ENCODE measurements at places on chromosomes 16 and 17.

DNA sequence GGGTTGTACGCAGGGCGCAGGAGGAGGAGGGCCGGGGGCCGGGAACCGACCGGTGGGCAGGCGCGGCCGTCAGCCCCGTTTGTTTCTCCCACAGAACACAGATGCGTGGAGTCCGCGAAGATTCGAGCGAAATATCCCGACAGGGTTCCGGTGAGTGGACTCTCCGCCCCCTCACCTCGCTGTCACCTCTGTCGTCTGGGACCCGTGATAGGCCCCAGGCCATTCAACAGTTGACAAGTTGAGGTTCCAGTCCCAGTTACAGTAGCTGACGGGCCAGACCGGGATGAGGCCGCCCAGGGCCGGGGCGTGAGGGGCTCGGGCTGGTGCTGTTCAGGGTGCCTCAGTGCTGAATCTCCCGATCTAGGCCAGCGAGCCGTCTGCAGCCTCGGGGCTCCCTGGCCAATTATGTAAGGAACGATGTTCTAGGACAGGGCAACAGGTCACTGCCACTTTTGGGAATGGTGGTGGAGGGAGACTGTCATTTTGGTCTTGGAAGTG lies 628 bp downstream of the GABARAPL2 start:
- DNase-seq: no peak

- DNase-seq: no peak
These were observed 78.5 kb downstream of the MRC2 start for GRCh38 chr17:62705778-62706597.

DNA sequence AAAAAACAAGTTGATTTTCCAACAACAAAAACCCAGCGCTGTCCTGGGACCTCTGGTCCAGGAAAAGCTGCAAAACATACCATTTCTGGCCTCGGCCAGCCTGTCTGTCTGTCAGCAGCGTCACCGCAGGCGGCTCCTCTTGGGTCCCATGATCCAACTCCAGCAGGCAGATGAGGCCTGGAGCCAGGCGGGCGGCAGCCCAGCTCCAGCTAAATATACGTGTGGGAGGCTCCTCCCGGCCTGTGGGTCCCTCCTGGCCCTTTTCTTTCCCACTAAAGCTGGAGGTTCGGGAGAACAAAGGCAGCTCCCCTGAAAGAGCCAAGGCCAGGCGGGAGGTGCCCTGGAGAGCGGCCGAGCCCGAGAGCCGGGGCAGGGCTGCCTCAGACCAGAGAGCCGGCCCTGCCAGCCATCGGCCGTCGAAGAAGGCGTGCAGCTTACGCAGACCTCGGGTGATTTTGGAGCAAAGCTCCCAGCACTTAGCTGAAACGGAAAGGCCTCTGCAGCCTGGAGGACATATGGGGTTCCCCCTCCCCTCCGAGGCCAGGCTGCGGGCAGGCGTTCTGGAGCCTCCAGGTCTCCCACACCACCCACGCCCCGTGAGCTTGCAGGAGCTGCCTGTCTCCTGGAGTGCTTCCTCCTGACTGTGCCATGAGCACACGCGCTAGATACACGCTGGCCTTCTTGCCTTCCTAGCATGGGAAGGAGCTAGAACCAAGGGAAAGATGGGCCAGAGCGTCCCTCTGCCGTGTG lies 19.9 kb upstream of the JPH3 start:
- no peak for DNase-seq

DNA sequence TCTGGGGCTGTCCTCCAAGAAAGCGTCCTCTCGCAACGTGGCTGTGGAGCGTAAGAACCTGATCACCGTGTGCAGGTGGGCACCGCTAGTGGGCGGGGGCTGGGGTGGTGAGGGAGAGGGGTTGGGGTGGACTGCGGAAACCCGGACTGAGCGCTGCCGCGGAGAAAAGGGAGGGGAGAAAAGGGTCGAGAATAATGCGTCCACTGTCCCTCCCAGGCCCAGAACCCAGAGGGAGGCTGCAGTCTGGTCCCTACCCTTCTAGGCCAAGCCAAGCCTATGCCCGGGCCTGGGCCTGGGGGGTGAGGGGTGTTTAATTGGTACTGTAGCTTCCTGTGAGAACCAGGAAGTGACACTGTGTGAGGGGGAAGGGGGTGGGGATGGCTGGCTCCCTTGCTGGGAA lies 464 bp downstream of the RUNDC3A start:
- no peak for DNase-seq

GRCh38 chr17:77101521-77102410 lies 39.0 kb upstream of the SEC14L1 start:
- DNase-seq: no peak

DNA sequence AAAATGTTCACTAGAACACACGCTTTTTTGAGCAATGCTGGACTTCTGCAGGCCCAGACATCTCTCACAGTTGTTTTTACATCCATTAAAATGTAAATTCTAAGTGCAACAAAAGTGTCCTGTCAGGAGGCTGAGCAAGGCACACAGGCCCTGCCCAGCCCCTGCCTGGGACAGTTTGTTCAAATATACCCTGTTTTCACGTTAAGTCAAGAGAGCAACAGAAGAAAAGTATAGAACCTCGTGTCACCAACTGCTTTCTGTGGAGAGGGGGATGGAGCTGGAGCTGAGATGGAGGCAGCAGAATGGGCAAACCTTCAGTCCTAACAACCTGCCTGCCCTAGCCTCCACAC lies 4.3 kb upstream of the HOXB2 start:
- no peak for DNase-seq

GRCh38 chr16:66848172-66848571 lies 4.0 kb downstream of the CA7 start:
- no peak for DNase-seq

GRCh38 chr17:82808006-82808405 lies 31.8 kb downstream of the ZNF750 start:
- no peak for DNase-seq

GRCh38 chr17:38361694-38362465 lies 10.2 kb downstream of the SOCS7 start:
- DNase-seq: no peak

DNA sequence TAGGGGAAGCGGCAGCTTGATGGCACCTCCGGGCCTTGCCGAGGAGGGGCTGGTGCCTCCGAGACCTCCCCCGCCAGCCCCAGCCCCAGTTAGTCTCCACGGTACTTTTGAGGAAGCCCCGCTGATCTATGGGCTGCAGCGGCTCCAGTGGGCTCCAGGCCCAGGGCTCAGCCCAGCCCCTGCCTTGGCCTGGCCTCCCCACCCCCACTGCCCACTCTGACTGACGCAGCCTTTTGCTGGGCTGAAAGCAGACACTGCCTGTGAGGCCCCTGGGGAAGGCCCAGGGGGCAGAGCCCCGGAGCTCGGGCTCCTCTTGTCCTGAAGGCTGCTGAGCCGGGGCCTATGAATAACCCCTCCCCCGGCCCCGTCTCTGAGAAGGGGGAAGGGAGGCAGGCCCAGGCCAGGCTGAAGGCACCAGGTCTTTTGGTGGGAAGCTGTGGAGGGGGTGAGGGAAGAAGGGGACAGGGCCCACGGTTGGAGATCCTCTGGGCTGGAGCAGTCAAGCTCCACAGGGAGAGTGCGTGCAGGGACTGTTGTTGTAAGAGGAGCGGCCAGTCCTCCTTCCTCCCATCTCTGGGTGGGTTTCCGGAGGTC lies 7.5 kb upstream of the SMTNL2 start:
- no peak for DNase-seq

DNA sequence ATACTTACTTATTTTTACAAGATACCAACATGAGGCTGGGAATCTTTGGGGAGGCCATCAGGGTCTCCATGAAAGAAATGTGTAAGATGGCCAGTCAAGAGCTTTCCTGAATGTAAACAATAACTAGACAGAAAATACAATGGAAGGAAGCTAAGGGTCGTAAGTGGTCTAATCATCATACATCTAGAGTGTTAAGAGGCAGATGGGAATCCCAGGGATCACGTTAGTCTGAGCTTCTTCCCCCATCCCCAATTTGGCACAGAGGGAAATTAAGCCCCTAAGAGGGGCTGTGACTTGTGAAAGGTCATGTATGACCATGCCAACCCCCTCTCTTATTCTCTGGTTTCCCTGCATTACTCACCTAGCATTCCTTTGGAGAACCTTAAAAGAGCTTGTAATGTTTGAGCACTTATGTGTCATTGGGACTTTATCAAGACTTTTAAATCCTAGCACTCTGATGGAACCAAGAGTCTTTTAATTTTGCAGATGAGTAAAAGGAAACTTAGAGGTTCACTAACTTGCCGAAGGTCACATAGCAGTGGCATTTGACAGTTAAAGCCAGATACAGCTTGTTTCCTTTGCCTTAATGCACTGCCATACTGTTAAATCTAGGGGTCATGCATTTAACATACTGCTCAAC lies 46.1 kb downstream of the DCUN1D3 start:
- DNase-seq: no peak

DNA sequence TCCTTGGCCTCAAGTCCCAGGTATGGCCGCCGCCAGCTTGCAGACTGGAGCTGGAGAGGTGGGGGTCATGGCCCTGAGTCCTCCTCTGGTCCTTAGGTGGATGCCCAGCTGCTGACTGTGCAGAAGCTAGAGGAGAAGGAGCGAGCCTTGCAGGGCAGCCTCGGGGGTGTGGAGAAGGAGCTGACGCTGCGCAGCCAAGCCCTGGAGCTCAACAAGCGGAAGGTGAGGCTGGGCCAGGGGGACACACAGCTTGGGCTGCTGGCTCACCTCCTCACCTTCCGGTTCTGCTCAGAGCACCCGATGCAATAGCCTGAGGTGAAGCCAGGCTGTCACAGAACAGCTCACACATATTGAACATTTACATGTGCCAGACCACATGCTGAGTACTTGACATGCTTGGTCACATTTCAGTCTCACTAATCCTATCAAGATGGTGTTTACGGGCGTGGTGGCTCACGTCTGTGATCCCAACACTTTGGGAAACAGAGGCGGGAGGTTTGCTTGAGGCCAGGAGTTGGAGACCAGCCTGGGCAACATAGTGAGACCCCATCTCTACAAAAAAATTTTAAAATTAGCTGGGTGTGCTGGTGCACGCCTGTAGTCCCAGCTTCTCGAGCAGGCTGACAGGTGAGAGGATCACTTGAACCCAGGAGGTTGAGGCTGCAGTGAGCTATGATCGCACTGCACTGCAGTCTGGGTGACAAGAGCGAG lies 7.4 kb downstream of the RNF40 start:
- no peak for DNase-seq
